Brain (organoid and tissue), 16 donors: ENCODE measurements at places on chromosomes 2 and 18.

- no peak for DNase-seq
Observed at GRCh38 chr18:21826641-21827302, 86.2 kb downstream of the MIB1 start.

DNA sequence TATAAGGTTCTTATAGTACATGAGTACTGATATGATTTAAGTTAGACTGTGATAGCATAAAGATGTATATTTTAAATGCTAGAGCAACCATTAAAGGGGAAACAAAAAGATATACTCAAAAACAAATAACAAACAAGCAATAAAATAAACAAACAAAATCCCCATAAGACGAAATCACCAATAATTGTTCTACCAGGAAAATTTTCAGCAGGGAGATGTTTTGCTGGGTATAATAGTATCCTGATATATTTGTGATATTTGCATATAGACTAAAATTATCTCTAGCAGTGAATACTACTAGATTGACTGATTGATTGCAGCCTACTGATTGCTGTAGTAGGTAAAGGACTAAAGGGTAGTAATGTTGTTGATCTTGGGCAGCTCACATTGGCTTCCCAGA, 177.4 kb downstream of the TMEM182 start:
- no peak for DNase-seq

DNA sequence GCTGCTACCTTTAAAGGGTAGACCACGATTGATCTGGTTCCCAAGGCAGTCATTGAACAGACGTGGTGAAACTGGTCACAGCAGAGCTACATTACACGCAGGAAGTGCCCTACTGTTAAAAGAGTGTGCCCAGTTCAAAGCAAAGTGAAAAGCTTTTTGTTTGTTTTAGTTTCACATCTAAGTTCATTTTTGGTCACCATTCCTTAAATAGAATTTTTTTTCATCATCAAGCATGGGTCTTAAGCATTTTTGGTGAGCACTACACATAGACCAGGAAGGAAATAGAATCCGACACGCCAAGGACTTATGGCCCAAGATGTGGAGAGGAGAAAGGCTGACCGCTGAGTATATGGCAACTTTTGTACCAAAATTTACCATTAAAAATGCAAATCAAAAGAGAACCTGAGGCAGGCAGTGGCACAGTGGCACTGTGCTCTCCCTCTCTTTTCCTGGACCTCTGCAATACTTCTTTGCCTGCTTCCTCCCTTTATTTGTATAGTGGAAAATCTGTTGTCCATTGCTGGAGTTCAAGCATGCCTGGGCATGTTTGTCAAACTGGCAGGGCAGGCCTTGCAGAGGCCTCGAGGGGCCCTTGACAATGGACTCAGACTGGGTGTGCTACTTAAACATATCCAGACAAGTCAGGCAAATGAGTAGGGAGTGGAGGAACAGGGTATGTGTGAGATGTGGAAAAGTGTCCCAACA, 42.6 kb upstream of the HNRNPA3 start:
- DNase-seq: no peak

GRCh38 chr2:108436976-108437375, 12.0 kb upstream of the GCC2 start:
- no peak for DNase-seq

DNA sequence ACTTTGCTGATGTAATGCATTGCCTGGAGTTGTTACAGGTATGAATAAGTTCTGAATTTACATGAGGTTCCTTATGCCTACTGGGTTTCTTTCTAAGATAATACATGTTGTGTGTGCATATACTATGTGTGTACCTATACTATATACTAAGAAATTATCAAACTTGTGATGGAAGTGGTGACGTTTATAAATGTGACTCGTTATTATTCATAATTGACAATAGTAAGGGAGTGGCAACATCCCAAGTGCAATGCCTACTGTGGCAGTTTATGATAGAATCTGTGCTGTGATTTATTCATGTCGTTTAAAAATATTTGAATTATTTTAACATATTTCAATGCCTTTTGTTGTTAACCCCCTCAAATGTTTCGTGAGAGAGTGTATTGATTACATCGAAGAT, 29.9 kb downstream of the MYOM1 start:
- DNase-seq: no peak

GRCh38 chr2:20327370-20327769, 23.3 kb downstream of the PUM2 start:
- DNase-seq: no peak

- DNase-seq: no peak
Observed at GRCh38 chr2:7094231-7094741, 177.1 kb downstream of the RNF144A start.

GRCh38 chr2:5453220-5454050, 238.7 kb upstream of the SOX11 start:
- DNase-seq: no peak

DNA sequence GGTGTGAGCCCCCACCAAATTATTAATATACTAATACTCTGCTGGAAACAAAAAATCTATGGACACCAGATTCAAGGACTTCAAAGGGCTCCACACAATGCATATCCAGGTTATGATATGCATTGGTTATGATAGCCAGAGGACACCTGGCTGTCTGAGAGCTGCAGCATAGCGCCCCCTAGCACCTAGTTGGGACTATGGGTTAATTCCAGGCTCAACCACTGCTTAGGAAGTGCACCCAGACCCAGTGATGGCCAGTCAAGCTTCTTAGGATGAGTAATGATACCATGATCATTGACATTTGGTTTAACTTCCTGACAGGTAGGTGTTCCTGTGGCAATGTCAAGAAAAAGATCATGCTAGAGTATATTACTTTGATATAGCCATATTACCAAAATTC, 3.8 kb upstream of the FRZB start:
- no peak for DNase-seq

GRCh38 chr2:165239230-165239629, at the start of gene SCN2A:
Gene SCN2A, plus strand, starts transcription at chr2:165239414. Its CDS starts 56,410 bp downstream, at chr2:165295824.
- DNase-seq: peak; percentile 92

GRCh38 chr2:224586127-224586695, 1.0 kb upstream of the CUL3 start:
- no peak for DNase-seq

- no peak for DNase-seq
Observed at GRCh38 chr18:23883277-23883790, 131.2 kb upstream of the TTC39C start.

DNA sequence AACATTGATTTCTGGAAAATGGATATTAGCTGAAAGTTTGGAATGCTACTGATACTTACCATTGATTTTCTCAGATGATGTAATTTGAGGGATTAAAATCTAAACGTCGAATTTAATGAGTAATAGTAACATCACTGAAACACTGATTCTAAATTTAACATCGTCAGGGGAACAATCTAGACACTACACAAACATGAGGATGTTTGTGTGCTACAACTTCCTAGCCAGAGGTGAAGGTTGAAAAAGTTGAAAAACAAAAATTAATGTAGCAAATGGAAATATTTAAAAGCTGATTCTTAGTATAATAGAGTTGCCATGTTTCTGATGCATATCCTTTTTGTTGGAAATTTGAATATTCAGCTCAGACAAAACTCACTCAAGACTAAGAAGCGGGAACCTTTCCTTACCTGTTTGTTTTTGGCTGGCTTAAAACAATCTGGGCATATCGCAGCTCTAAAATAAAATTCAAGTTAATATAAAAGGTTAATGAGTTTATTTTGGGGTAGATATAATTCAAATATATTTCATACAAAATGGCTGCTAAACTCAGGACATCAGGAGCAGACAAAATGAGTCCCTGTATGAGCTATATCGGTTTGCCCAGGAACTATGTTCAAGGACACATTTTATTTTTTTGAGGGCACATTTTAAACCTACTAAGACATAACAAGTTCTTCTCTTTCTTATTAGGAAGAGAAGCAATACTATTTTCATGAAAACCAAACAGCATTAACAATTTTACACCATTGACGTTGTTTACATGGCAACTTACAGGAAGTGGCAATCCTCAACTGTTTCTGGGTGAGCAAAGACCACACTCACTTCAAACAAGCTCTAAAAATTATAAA, 52.6 kb upstream of the PEX13 start:
- DNase-seq: no peak

- DNase-seq: no peak
Observed at GRCh38 chr18:79383388-79384056, 12.2 kb upstream of the NFATC1 start.
